ENCODE measurements at places on chromosomes 3 and 15.

DNA sequence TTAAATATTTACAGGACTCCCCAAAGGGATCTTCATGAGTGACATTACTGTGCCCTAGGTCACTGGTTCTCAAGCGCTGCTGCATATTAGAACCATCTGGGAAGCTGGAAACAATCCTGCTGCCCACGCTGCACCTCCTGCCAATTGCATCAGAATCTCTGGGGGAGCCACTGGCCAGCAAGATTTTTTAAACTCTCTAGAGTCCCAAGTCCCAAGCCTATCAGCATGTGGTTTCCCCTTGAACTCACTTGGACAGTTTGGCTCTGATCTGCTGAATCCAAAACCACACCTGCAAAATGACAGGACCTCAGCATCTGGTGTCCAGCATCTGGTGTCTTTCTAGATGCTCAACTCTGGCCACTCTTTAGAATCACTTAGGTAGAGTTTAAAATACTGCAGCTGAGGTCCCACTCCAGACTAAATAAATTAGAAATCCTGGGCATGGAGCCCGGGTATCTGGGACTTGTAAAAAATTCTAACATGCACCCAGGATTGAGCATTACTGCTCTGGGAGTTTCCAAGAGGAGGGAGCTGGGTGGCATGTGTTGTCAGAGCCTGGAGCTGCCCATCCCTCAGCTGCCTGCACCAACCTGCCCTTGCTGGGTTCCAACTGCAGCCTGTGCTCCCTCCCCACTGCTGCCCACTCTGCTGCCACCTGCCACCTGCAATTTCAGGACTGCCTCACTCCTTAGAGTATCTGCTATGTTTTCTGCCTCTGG lies 311.3 kb downstream of the SLC9A9 start:
- DNase-seq: no peak

- DNase-seq: no peak
These were observed 13.7 kb downstream of the PLEKHO2 start for GRCh38 chr15:64855205-64855975.

DNA sequence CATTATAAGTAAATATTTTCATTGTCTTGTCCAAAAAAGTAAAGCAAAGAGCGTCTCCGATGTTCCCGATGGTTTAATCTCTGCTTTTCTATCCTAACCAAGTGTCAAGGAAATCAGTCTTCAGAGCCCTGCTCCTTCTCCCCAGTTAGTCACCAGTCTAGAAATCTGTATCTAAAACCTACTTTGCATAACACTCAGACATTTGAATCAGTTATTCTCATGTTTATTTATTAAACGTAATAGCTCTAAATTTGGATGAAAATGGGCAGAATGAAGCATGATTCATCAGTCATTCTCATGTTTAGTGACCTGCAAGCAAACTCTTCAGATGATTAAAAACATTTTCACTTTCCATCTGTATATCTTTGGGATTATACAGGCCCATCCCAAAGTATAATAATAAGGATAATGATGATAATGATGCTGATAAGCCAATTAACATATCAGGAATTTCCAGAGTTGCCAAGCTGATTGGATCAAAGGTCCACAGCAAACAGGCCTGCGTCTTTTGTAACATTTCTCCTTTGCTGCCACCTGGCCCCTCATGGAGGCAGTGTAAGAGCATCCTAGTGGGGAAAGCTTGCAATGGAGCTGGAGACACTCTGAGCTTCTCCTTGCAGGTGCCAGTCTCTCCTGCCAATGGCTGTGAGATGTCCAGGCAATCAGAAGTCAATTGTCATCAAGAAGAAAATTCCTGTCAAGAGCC lies 273.9 kb downstream of the IGSF11 start:
- DNase-seq: no peak

GRCh38 chr3:178456621-178457285 lies 79.5 kb upstream of the KCNMB2 start:
- no peak for DNase-seq

- no peak for DNase-seq
These were observed 30.6 kb upstream of the GATA2 start for GRCh38 chr3:128523591-128523990.

DNA sequence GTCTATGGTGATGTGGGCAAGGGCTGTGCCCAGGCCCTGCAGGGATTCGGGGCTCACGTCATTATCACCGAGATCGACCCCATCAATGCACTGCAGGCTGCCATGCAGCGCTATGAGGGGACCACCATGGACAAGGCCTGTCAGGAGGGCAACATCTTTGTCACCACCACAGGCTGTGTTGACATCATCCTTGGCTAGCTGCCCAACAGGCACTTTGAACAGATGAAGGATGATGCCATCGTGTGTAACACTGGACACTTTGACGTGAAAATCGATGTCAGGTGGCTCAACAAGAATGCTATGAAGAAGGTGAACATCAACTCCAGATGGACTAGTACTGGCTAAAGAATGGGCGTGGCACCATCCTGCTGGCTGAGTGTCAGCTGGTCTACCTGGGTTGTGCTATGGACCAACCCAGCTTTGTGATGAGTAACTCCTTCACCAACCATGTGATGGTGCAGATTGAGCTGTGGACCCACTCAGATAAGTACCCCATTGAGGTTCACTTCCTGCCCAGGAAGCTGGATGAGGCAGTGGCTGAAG lies 6.1 kb upstream of the USP8 start:
- no peak for DNase-seq

DNA sequence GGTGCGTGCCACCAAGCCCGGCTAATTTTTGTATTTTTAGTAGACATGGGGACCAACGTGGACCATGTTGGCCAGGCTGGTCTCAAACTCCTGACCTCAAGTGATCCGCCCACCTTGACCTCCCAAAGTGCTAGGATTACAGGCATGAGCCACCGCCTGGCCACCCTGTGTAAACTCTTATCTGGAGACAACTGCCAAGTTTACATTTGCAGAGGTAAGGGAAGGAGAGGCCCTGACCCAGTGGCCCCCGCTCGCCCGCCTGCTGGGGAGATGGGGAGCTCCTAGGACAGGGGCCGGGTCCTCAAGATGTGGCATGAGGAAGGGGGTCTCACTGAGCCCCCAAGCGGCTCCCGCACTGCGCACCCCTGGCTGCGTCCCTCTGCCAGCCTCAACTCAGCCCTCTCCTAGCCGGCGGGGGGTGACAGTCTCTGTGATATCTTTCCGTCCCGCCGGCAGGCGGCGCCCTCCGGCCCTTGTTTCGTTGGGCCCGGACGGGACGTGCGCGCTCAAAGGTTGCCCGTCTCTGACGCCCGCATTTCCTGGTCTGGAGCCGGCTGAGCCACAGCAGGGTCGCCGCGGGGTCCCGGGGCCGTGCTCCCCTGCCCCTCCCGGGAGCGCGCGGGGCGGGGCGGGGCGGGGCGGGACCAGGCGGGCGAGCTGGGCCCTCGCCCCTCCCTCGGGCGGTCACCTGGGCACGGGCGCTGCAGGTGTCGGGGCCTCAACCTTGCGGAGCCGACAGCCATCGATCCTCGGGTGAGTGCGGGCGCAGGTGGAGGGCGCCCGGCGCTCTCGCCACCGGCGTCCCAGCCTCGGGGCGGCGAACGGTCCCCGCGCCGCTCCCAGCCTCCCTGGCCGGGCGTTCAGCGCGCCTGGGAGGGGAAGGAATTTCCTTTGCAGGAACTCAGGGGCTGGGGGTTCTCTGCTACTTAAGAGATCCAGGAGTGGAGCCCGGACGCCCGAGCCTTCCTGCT lies at the start of gene GPR160:
TSS of gene GPR160 (plus strand) at position 533 of the 971 bp plus-strand sequence. CDS start 45,978 bp downstream, outside the sequence.
- peak; percentile 69 for DNase-seq

DNA sequence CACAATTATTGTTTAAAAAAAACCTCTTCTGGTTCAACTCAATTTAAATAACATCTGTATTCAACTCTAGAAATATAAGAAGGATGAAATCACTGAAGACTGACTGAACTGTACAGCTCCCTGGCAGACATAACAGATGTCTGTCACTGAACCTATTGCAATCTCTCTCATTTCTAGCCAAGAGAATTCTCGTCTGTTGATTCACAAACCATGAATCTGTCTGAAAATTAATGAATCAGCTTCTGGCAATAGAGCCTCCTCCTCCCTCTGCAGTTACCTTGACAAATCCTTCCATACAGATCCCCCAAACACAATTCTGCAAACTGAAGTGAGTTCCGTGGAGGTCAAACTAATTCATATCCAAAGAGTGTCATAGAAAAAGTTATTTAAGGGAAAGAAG lies 561.4 kb downstream of the PYDC2 start:
- no peak for DNase-seq

- no peak for DNase-seq
These were observed 64.6 kb downstream of the CYP11A1 start for GRCh38 chr15:74302821-74303359.

DNA sequence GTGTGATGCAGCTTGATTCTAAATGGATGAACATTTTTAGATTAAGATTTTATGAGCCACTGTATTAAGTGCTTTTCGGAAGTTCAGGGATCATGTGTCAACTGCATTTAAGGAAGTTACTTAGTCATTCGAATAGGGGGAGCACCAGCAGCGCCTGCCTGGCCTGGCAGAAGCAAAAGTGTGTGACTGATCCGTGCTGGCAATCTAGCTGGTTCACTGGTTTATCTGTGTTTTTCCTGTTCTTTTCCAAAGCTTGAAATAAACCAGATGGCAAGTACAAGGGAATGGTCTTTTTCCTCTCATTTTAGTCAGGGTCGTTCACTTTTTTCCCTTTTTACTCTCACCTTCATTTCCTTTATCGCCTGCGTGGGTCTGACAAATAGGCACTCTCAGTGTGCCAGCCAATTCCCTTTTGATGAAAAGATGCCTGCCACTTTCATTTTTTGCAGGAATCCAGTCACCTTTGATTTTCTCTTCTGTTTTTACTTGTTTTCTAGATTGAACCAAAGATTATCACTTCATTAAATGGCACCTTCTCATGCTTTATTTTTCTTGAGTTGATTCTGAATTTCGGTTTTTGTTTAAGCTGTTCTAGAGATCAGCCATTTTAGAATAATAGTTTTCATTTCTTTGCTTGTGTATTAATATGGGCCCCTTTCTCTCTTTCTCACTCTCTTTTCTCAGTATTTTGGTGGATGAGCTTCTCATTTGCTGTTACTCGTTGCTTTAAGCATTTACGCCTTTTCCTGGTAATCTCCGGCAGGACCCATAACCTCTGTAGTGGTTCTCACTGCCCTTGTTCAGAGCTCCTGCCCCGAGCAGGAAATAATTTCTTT lies 2.8 kb downstream of the ABHD2 start:
- peak; percentile 19 for DNase-seq

GRCh38 chr3:115099986-115100571 lies 47.0 kb downstream of the ZBTB20 start:
- DNase-seq: no peak

GRCh38 chr3:49121132-49121736 lies 611 bp upstream of the USP19 start:
- no peak for DNase-seq

DNA sequence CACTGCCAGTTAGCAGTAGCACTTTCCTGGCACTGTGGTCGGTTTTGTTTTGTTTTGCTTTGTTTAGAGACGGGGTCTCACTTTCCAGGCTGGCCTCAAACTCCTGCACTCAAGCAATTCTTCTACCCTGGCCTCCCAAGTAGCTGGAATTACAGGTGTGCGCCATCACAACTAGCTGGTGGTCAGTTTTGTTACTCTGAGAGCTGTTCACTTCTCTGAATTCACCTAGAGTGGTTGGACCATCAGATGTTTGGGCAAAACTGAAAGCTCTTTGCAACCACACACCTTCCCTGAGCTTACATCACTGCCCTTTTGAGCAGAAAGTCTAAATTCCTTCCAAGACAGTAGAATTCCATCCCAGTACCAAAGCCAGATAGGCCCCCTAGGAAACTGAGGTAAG lies 22.6 kb downstream of the CLDN18 start:
- no peak for DNase-seq

GRCh38 chr3:101633186-101633585 lies 43.7 kb downstream of the ZBTB11 start:
- no peak for DNase-seq

GRCh38 chr3:78718707-78719106 lies 1049.1 kb downstream of the ROBO1 start:
- no peak for DNase-seq

DNA sequence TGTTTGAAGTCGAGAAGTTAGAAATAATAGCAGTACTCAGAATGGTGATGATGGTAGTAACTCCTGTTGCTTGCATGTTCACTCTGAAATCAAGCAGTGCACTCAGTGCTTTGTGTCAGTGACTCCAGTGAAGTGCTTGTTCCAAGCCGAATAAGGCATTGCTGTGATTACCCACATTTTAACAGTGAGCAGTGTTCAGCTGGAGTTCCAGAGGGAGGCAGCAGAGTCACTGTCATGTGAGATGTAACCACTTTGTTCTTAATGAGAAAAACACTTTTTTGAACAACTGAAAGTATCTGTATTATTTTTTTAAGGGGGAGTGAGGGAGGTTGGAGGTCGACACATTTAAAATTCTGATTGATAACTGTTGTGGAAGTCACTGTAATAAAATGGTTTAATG lies 3.7 kb downstream of the MDFIC2 start:
- DNase-seq: no peak

- no peak for DNase-seq
These were observed 25.6 kb upstream of the VPS8 start for GRCh38 chr3:184786280-184786941.

- no peak for DNase-seq
These were observed 353 bp downstream of the ATG3 start for GRCh38 chr3:112561484-112561733.

DNA sequence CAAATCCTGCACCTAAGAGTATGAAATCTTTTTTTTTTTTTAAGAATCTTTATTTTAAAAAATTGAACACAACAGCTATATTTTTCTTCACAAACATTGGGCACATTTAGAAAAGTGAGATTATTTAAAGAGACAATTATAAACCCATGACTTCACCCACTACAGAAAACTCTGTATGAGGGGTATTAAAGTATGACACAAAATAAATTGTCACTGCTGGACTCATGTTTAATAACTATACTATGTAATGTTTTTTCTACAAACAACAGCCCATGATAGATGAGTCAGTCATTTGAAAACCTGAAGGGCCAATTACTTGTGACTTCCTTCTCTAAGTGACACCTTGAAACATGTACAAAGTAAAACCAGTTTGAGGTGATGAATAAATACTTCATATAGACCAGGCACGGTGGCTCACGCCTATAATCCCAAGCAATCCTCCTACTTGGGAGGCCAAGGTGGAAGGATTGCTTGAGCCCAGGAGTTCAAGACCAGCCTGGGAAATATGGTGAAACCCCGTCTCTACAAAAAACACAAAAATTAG lies 36.0 kb downstream of the AQR start:
- DNase-seq: no peak

GRCh38 chr3:126358816-126359181 lies 1.6 kb upstream of the KLF15 start:
- DNase-seq: no peak

DNA sequence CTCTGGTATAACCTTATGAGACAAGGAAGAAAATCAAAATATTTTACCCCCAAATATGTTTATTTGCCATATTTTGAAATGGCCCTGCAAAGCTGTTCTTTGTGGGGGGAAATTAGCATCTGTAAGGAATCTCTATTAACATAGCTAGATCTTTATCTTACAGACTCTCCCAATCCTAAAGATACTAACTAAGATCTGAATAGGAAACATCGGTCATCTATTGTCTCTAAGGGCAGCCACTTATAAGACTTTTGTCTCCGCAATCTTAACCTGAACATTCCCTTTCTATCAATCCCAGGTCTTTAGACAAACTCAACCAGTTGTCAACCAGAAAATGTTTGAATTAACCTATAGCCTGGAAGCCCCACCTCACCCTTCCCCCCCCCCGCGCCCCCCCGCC lies 21.2 kb downstream of the UMPS start:
- DNase-seq: no peak

All from activated T-helper 1 cell treated with anti-CD3 and anti-CD28 coated beads, Interleukin-2, amount 50 U/mL, for 16 hours (primary cell).